ENCODE measurements at places on chromosomes 11 and 22. TPM values are rescaled to one million over a fixed set of nuclear protein-coding genes. Genes with fewer than 3 reads are reported as not detected.

The SMIM38 gene
- total RNA-seq, result 0.44 TPM

The TRIM49 gene
- total RNA-seq, result not detected

The ZNF215 gene
- total RNA-seq, result not detected

The BIRC3 gene
- 7.5 TPM for total RNA-seq

The RASD2 gene
- total RNA-seq, result 0.44 TPM

The TPBGL gene
- not detected for total RNA-seq

The TPST2 gene
- 74.6 TPM for total RNA-seq

The WNT7B gene
- total RNA-seq, result not detected

The SLC29A2 gene
- 3.7 TPM for total RNA-seq

The LGALS1 gene
- 3,056 TPM for total RNA-seq

The ARHGAP8 gene
- 2.9 TPM for total RNA-seq

The HOATZ gene
- not detected for total RNA-seq

The SUSD2 gene
- 1.9 TPM for total RNA-seq

The TAGLN gene
- total RNA-seq, result 624 TPM

The MS4A4A gene
- 134 TPM for total RNA-seq

The PKNOX2 gene
- 1.8 TPM for total RNA-seq

The CTSW gene
- total RNA-seq, result 2.9 TPM

The TIRAP gene
- total RNA-seq, result 7.7 TPM

The SCN4B gene
- 5.7 TPM for total RNA-seq

The MACROD1 gene
- total RNA-seq, result 8.0 TPM

The CEP57 gene
- 42.4 TPM for total RNA-seq

The GSTT2B gene
- total RNA-seq, result 7.5 TPM

The NELL1 gene
- not detected for total RNA-seq

The SELENOH gene
- 119 TPM for total RNA-seq

The FKBP2 gene
- 38.0 TPM for total RNA-seq

The BLID gene
- 0.66 TPM for total RNA-seq

The PICALM gene
- total RNA-seq, result 362 TPM

The UBQLN3 gene
- 0.57 TPM for total RNA-seq

The KRTAP5-11 gene
- not detected for total RNA-seq

The PCF11 gene
- total RNA-seq, result 99.7 TPM

The OR5B21 gene
- total RNA-seq, result not detected

The MMP11 gene
- 2.2 TPM for total RNA-seq

The KLHL22 gene
- 12.4 TPM for total RNA-seq

The GPR83 gene
- not detected for total RNA-seq

The DKK3 gene
- total RNA-seq, result 22.0 TPM

The IFITM10 gene
- 1.1 TPM for total RNA-seq

The RAG1 gene
- total RNA-seq, result 1.1 TPM

All from subcutaneous adipose tissue (tissue), 4 donors.